ENCODE measurements at places on chromosomes 3 and 15.

DNA sequence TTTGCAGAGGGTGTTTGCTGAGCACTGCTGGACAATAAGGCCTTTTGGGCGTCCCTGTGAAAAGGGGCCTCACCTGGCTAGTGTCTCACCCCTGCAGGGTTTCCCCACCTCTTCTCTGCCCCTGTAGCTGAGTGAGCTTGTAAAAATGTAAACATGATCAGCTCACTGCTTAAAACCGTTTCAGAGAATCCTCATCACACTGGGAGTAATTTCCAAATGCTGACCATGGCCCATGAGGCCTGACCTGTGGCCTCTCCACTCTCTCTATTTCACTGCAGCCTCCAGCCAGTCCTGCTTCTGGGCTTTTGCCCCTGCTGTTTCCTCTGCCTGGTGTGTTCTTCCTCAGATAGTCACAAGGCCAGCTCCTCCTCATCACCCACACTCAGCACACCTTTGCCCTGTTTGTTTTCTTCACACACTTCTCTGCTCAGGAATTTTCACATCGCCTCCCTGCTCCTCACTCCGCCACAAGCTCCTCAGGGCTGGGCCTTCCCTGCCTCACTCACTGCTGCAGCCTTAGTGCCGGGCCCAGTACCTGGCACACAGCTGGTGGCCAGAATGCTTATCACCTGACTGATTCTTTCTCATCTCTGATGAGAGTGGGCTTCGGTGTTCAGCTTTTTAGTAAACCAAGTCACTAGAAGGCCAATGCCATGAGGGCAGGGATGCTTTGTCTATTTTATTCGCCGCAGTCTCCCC lies 79.3 kb upstream of the SEC13 start:
- H3K27ac ChIP-seq = no peak overlapping the region
- peaks cover 7% of the 10 kb centered on the region for H3K27me3 ChIP-seq
- DNase-seq = peak; percentile 76
- H3K4me1 ChIP-seq = no peaks in the 10 kb centered on the region
- no peak overlapping the region for H3K4me3 ChIP-seq

DNA sequence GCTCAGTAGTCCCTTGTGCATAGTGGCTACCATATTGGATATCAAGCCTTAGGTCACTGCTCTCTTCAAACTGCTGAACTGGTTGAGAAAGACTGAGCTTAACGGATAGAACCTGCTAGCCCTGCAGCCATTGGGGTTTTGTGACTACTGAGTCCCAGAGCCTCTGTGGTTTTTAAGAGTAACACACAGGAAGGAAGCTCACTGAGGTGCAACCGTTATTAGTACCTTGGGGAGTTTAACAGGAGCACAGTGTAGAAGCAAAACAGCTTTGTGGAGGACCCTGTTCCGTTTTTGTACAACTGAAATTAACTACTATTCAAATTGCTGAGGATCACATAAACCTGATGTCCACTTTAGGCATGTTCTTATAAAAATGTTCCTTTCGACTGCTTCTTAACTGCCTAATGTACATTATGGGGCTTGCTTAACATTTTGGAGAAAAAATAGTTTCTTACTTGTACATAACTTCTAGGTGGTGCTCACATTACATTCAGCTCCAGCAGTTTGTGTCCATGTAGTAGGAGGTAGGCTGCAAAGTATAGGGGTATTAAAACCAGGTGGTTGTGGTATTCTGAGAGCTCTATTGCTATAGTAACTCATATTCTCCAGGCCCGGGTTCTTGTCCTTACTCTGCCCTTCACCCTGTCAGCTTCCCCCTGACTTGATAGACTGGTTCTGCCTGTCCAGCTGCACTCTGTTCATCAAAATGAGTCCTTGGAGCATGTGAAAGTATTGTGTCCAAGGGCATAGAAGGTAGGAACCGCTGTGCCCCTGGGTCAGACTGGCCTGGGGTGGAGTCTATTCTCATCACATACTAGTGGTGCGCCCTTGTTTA lies 17.3 kb downstream of the PXK start:
- H3K4me1 ChIP-seq = peaks cover 15% of the 10 kb centered on the region
- peaks cover 2% of the 10 kb centered on the region for H3K36me3 ChIP-seq
- no peaks in the 10 kb centered on the region for H3K27me3 ChIP-seq
- no peak overlapping the region for H3K4me3 ChIP-seq
- DNase-seq = no peak
- peak overlapping the region; percentile 40 for H3K27ac ChIP-seq

DNA sequence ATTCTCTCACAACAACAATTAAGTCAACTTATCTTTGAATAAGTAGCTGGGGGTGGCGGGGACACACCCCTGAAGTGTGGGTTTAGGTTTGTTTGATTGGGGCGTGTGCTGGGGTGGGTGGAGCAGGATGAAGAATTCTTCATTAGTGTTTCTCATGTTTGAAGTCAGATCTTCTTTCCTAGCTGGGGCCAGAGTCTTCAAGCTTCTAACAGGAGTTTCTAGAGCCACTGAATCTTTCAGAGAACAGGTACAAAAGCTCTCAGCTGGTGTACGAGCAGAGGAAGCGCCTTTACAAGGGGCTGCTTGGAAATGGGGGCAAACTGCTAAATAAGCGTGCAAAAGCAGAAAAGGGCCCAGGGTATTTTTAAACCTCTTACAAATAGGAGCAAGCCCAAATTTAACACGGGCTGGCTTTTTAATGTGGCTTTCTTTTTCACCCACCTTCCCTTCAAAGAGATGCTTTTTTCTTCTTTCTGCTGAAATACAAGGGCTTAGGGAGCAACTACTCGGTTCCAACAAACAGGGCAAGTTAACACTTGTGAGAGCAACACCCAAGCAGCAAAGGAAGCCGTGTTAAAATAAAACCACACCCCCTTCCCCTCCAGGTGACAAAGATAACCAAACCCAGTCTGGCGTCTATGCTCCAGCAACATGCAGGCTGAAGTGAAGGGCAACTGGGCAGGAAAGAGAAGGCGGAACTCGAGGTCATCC lies 86.9 kb upstream of the RASGRP1 start:
- no peaks in the 10 kb centered on the region for H3K4me1 ChIP-seq
- H3K36me3 ChIP-seq = no peaks in the 10 kb centered on the region
- H3K27ac ChIP-seq = no peak overlapping the region
- no peak for DNase-seq
- H3K4me3 ChIP-seq = no peak overlapping the region

- no peaks in the 10 kb centered on the region for H3K36me3 ChIP-seq
- DNase-seq = no peak
- no peak overlapping the region for H3K4me3 ChIP-seq
- no peak overlapping the region for H3K27ac ChIP-seq
- no peaks in the 10 kb centered on the region for H3K27me3 ChIP-seq
Measured at GRCh38 chr3:120795959-120796358, 53.4 kb downstream of the GTF2E1 start.

GRCh38 chr15:56385908-56386307 lies 20.7 kb downstream of the TEX9 start:
- H3K36me3 ChIP-seq = no peaks in the 10 kb centered on the region
- H3K4me1 ChIP-seq = no peaks in the 10 kb centered on the region
- no peak overlapping the region for H3K27ac ChIP-seq
- no peak for DNase-seq

DNA sequence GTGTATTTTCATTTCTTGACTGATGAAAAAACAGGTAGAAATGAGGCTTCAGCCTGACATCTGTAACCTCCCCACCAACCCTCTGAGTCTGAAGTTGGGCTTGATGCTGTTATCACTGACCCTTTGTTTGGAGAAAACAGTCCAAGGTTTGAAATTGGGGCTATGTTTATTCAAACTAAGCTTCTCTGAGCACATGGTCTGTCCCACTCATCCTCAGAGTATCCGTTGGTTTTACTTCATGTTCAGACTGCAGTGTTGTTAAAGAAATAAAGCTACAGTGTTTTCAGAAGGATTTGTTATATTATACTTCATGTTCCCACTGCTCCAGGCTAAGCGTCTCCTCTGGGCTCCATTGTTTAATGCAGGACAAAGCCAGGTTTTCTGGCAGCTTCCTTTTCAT lies 6.0 kb downstream of the MAPKBP1 start:
- H3K4me3 ChIP-seq = no peak overlapping the region
- no peak for DNase-seq
- no peaks in the 10 kb centered on the region for H3K36me3 ChIP-seq
- H3K27me3 ChIP-seq = no peaks in the 10 kb centered on the region
- peaks cover 48% of the 10 kb centered on the region for H3K4me1 ChIP-seq

- H3K27ac ChIP-seq = no peak overlapping the region
- no peaks in the 10 kb centered on the region for H3K4me1 ChIP-seq
- no peaks in the 10 kb centered on the region for H3K36me3 ChIP-seq
- no peak overlapping the region for H3K4me3 ChIP-seq
- H3K27me3 ChIP-seq = no peaks in the 10 kb centered on the region
Measured at GRCh38 chr3:190645932-190646460, 132.1 kb downstream of the IL1RAP start.

- H3K4me1 ChIP-seq = no peaks in the 10 kb centered on the region
- no peaks in the 10 kb centered on the region for H3K36me3 ChIP-seq
- DNase-seq = no peak
- H3K4me3 ChIP-seq = no peak overlapping the region
Measured at GRCh38 chr15:88077296-88078020, 179.1 kb downstream of the NTRK3 start.

GRCh38 chr15:64158363-64159134 lies 4.3 kb downstream of the PPIB start:
- DNase-seq = no peak
- no peak overlapping the region for H3K27ac ChIP-seq
- H3K27me3 ChIP-seq = no peaks in the 10 kb centered on the region
- H3K4me3 ChIP-seq = no peak overlapping the region

DNA sequence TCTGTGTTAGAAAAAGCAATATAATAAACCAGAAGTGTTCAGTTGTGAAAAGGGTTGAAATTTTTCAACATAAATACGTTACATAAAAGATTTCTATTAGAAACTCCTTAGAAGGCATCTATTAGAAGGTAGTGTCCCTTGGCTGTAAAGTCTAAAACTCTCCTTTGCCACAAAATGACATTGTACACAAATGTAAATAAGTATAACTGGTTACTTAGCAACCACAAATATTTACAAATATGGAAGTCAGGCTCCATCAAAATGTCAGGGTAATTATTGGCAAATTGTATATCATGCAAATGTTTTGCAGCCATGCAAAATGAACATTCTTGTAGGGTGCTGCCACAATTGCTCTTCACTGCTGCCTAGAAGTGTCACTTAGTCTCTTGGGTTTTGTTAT lies 419.1 kb upstream of the CDIN1 start:
- no peaks in the 10 kb centered on the region for H3K36me3 ChIP-seq
- H3K27me3 ChIP-seq = no peaks in the 10 kb centered on the region
- H3K4me1 ChIP-seq = no peaks in the 10 kb centered on the region
- no peak for DNase-seq

- no peaks in the 10 kb centered on the region for H3K4me1 ChIP-seq
- no peaks in the 10 kb centered on the region for H3K36me3 ChIP-seq
- H3K4me3 ChIP-seq = no peak overlapping the region
- no peak for DNase-seq
- no peak overlapping the region for H3K27ac ChIP-seq
- no peaks in the 10 kb centered on the region for H3K27me3 ChIP-seq
Measured at GRCh38 chr3:184663356-184663755, 48.5 kb downstream of the MAGEF1 start.

- no peaks in the 10 kb centered on the region for H3K36me3 ChIP-seq
- no peak for DNase-seq
- H3K4me1 ChIP-seq = peaks cover 9% of the 10 kb centered on the region
- no peak overlapping the region for H3K27ac ChIP-seq
Measured at GRCh38 chr15:76060118-76060989, 569 bp downstream of the TMEM266 start.

DNA sequence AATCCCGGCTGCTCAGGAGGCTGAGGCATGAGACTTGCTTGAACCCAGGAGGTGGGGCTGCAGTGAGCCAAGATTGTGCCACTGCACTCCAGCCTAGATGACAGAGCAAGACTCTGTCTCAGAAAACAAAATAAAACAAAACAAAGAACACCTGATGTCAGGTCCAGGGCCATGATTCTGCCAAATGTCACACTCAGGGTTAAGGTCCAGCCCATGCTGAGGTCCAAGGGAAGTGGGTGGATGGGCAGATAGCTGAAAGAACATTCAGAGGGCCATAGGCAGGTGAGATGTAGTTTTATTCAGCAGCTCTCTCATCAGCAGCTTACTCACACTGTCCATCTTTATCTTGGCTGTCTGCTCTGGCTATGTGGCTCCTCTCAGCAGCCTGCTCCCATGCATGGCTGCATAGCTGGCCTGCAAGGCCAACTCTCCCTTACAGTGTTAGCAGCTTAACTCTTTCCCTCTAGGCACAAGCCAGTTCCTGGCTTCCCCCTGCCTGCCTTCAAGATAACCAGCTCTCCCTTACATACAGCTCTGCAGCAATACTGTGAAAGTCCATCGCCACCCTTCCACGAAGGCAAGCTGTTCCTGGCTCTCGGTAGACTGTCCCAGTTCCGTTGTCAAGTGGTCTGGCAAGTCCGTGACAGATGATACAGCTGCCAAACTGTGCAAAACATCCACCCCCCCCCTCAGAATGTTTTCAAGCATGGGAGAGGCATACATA lies 62.4 kb upstream of the SIAH2 start:
- H3K36me3 ChIP-seq = no peaks in the 10 kb centered on the region
- H3K4me1 ChIP-seq = no peaks in the 10 kb centered on the region
- DNase-seq = no peak
- H3K27me3 ChIP-seq = no peaks in the 10 kb centered on the region

DNA sequence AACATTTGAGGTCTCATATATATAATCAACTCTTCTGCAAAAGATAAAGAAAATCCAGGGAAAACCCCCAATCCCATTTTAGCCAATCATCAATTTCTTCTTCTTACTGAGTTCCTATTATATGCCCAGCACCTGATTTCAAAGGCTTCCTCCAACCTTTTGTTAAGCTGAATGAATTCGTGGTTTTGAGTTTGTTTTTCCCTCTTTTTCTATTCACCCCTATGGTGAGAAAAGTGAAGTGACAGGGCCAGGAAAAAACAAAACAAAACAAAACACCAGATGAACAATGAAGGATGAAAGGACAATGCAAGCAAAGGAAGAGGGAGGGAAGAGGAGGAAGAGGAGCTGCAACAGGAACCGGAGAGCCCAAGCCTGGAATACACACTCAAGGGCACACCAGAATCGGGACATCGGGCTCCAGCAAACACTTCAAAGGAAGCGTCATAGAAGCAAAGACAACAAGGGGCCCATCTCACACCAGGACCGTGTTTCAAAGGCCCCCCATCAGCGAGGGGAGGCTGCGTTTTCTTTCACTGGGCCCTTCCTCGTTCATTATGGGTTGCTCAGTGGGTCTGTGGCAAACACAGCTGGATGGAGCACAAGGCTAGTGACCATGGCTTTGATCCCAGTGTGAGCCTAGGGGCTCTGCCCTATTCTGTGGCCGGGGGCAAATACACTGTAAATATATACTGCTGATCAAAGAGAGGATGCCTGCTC lies 50.2 kb downstream of the VGLL4 start:
- H3K27ac ChIP-seq = peak overlapping the region; percentile 90
- peaks cover 34% of the 10 kb centered on the region for H3K4me1 ChIP-seq
- H3K36me3 ChIP-seq = peaks cover 29% of the 10 kb centered on the region
- no peak overlapping the region for H3K4me3 ChIP-seq
- no peak for DNase-seq
- no peaks in the 10 kb centered on the region for H3K27me3 ChIP-seq

- H3K27ac ChIP-seq = peak overlapping the region; percentile 9
- H3K4me3 ChIP-seq = no peak overlapping the region
- DNase-seq = no peak
- no peaks in the 10 kb centered on the region for H3K27me3 ChIP-seq
- H3K36me3 ChIP-seq = no peaks in the 10 kb centered on the region
Measured at GRCh38 chr15:32877252-32878019, 159.6 kb downstream of the GREM1 start.

- H3K27me3 ChIP-seq = no peaks in the 10 kb centered on the region
- no peaks in the 10 kb centered on the region for H3K4me1 ChIP-seq
- no peak for DNase-seq
Measured at GRCh38 chr3:67109651-67110204, 111.6 kb downstream of the KBTBD8 start.

GRCh38 chr3:151940481-151940880 lies 67.0 kb downstream of the SUCNR1 start:
- H3K27ac ChIP-seq = no peak overlapping the region
- no peaks in the 10 kb centered on the region for H3K27me3 ChIP-seq
- H3K4me1 ChIP-seq = no peaks in the 10 kb centered on the region
- DNase-seq = no peak
